CD4-positive, CD25-positive, alpha-beta regulatory T cell (primary cell): ENCODE measurements at places on chromosomes 6 and 20.

DNA sequence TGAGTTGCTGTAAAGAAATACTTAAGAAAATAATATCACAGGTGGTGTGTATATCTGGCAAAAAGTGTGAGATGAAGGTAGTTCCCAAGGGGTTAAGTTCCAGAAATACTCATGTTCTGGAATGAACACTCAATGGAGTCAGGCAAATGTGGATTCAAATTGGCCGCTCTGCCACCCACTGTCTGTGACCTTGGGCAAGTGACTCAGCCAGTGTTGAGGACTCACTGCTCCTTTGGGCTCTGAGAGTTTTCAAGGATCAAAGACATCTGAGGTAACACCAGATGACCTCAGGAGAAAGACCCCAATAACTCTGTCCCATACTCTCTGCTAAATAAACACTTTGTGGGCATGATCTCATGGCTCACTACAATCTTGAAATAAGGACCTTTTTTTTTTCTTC, 59.2 kb upstream of the EYA2 start:
- no peak for DNase-seq

DNA sequence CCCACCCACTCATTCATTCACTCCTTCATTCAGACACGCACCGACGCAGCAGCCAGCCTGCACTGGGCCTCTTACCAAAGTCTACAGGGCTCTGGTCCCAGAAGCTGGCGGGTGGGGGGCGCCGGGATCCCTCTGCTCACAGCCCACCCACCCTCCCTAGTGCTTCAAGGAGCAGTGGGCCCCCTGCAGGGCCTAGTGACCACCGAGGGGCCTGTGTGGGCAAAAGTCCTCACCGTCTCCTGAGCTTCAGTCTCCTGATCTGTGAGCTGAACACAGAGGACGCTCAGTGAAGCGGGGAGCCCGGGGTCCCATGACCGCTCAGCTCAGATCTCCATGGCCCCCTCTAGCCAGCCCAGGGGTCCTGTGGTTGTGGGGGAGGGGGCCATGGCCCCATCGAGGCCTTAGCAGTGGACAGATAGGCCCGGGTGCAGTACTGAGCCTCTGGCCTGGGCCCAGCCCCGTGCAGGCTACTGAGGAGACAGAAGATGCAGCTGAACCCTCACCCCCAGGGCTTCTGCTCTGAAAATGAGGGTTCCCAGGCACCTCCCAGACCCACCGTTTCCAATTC, 33.4 kb upstream of the MRGBP start:
- no peak for DNase-seq

GRCh38 chr6:20349225-20349624, 52.5 kb upstream of the E2F3 start:
- no peak for DNase-seq

- no peak for DNase-seq
Observed at GRCh38 chr6:30463242-30463641, 26.1 kb upstream of the HLA-E start.

DNA sequence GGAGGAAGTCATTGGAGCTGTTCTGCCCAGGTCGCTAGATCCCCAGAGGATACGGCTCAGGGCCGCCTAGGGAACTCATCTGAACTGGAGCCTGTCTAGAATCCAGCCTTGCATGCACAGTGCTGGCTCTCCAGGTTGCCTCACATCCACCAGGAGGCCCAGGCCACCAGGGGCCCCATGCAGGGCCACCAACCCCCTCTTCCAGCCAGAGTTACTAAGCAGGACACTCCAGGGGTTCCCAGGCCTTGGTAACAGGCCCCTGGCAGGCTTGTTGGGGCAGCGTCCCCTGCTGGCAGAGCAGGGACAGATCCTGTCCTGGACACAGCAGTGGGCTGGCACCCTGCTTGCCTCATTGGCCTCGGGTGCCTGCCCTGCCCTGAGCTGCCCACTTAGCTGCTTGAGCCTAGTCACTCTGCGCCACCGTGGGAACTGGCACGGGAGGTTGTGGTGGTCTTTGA, 35.3 kb downstream of the EFCAB8 start:
- DNase-seq: no peak
